ENCODE measurements at places on chromosomes 2 and 18.
A peak's percentile ranks its signal among the peaks of the same experiment; 100 is the strongest.

DNA sequence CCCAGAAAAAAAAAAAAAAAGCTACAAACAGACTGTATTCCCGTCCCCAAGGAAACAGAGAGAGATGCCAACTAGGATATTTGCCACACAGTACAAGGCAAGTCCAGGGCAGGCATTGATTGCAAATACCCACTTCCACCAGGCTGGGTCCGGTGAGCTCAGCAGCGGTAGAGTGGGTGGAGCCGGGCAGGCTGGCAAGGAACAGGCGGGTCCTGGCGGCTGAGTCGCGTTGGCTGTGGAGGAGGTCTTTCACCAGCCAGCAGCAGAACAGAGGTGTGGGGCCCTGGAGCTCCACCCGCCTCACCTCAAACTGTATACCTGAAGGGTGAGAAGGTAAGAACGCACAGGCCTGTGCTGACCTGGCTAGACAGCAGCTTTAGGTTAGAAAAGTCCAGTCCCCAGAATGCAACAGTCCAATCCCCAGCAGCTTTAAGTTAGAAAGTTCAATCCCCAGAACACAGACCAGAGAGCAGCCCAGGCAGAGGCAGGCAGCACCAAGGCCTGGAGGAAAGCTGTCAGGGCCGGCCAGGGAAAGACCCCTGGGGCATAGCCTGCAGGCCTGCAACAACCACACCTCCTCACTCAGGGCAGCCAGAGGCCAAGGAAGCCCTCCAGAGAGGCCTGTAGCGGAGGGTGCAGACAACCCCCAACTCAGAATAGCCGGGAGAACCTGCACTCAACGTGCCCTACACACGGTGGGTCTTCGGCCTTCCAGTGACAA, 21.9 kb upstream of the MTERF4 start:
- DNase-seq, result peak; percentile 24

- DNase-seq, result no peak
Observed at GRCh38 chr2:141118836-141119235, 1012.0 kb downstream of the LRP1B start.

GRCh38 chr2:237955640-237956401, 11.0 kb upstream of the UBE2F start:
- DNase-seq, result no peak

DNA sequence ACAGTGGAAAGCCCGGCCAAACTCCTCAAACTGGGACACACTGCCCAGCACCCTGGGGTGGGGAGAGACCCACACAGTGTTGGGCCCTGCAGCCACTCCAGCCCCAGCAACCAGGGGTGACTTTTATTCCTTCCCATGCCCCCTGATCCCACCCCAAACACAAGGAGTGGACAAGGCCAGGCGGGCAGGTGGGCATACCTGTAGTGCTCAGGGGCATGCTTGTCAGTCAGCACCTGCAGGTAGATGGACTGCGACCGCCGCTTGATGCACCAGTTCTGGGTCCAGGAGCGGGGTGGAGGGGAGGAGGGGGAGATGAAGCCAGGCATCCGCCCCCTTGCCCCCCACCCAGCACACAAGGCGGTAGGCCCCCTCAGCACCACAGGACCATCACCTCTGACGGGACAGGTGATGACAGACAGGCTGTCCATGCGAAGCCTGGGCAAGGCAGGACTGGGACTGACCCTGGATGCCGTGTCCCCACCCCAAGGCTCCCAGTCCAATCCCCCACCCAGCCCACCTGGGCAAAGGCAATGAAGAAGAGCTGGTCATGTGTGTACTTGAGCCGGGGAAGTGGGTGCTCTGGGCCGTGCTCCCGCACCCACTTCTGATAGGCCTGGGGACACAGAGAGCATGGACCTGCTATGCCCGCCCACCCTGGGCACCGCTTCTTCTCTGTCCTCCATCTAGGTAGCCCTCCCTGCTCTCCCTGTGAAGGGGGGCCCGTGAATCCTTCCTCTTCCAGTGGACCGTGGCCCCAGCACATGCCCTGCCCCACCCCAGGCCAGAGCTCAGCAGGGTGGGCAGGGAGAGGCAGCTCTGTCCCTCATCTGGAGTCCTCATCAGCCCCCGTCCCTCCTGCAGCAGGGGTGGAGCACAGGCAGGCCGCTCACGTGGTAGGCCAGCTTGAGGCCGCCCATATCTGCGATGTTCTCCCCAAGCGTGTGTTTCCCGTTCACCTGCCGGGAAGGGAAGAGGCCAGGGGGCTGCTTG, 7.1 kb downstream of the ECEL1 start:
- no peak for DNase-seq

DNA sequence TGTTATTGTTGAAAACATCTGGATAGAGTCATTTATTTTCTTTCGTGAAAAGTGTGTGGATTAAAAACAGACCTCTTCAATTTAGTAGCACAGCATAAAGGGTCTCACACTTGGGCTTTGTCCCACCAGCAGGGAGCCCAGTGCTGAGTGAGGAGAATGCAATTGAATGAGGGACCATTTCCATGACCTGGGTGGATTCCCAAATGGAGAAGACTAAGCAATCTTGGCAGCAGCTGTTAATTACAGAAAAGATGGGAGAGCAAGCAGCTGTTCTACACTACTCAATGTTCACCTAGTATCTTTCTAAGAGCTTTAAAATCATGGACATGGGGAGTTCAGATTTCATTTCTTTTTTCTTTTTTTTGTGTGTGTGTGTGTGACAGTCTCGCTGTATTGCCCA, 121.8 kb upstream of the FN1 start:
- no peak for DNase-seq

- DNase-seq, result no peak
Observed at GRCh38 chr2:197647961-197648690, 27.3 kb downstream of the RFTN2 start.

DNA sequence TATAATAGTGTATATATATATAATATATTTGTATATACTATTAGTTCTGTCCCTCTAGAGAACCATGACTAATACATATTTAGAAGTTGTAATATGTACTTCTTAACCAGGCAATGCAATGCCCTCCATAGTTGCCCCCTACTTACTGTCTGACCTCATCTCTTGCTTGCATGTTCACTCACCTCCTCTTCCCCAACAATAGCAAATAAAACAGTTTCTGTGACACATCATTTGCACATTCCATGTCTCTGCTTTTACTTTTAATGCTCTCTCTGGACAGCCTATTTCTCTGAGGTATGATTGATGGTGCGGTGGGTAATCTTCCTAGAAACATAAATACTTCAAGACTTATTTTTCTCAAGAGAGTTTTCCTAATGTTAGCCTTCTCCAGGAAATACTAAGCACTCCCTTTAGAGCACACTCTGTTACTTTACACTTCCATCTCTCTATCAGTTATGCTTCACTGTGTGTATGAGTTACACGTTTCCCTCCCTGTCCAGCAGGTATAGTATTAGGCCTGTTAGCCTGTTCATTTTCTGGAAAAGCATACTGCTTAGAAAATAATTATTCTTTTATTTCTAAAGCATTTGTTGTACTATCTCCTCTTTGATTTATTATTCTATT, 295.6 kb upstream of the LRATD1 start:
- no peak for DNase-seq

DNA sequence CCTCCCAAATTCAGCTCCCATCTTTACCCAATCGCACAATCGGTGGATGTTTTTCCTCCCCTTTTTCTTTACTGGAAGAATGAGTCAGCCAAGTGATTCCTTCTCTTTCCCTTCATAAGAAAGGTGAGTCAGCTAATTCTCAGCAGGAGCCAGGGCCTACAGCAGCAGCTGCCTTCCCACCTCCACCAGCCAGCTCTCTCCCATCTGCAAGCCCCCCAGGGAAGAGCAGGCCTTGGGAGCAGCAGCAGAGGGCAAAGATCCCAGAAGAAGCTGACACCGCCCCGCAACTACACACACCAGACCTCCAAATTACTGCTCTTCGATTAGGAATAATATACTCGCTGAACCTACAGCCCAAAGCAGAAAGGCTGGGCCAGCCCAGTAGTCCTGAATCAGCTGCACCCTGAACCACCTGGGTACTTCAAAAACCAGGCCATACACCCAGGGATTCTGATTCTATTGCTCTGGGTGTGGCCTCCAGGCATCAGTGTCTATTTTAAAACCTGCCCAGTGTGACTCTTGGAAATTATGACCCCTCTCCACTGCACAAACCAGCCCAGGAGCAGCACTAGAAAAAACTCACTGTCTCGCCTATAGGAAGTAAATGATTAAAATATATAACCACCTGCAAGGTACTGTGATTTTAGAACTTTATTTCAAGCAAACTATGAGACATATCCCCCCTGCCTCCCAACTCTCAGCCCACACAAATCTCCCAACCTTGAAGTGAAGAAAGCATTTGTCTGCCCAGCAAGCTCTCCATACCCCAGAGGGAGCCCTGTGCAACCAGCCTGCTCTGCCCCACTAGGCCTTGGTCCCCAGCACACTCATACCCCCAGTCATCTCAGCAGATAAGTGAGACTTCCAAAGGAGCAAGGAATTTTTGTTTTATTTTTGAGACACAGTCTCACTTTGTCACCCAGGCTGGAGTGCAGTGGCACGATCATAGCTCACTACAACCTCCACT, 7.3 kb downstream of the SFXN5 start:
- no peak for DNase-seq

GRCh38 chr18:37553633-37554398, 11.8 kb downstream of the CELF4 start:
- DNase-seq, result no peak

- DNase-seq, result no peak
Observed at GRCh38 chr2:3134026-3134571, 243.5 kb downstream of the EIPR1 start.

GRCh38 chr18:24988253-24988840, 363.6 kb downstream of the ZNF521 start:
- no peak for DNase-seq

- DNase-seq, result peak; percentile 59
Observed at GRCh38 chr2:61538920-61539520, 864 bp upstream of the XPO1 start.

DNA sequence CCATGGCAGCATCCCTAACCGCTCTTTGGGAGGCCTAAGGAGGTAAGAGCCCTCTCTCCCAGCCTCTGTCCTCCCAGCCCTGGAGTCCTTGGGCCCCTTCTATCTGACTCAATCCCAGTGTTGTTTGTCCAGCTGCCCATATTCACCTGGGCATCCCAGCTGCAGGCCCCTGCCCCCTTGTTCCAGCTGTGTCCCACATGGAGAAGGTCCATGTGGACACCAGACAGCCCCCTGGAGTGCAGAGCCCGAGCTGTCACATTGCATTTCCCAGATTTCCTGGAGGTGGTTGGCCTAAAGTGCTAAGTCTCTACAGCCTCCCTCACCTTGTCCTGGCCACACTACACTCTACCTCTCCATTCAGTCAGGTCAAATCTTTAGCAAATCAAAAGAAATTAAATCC, 42.5 kb downstream of the PSD4 start:
- no peak for DNase-seq
